Breast epithelium (tissue), 4 donors: ENCODE measurements at places on chromosomes 13 and 19.

- DNase-seq = no peak
Measured at GRCh38 chr19:447064-447426, 13.8 kb downstream of the SHC2 start.

- no peak for DNase-seq
Measured at GRCh38 chr13:50158385-50159165, 143.3 kb downstream of the KCNRG start.

- no peak for DNase-seq
Measured at GRCh38 chr19:36528921-36529518, 949 bp upstream of the ZNF260 start.

- DNase-seq = no peak
Measured at GRCh38 chr13:95650696-95651095, 6.2 kb upstream of the DZIP1 start.

DNA sequence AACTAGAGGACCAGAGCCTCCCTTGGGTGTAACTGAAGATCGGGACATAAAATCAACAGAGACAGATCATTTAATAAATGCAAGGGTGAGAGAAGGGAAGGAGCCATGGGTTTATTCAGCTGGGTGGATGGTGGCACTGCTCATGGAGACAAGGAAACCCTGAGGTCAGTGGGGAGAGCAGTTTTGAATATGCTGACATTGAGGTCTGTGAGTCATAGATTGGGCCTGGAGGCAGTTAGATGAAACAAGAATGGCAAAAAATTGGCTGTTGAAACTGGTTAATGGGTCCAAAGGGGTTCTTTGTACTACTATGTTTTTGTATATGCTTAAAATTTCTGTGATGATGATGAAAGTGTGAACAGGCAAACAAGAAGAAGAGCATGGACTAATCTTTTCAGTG, 5.1 kb upstream of the GTF3A start:
- DNase-seq = no peak

- no peak for DNase-seq
Measured at GRCh38 chr19:9862938-9863337, 27.8 kb downstream of the PIN1 start.
